ENCODE measurements at places on chromosomes 3 and 15.

- DNase-seq: no peak
Measured at GRCh38 chr3:4581920-4582611, 88.9 kb downstream of the ITPR1 start.

DNA sequence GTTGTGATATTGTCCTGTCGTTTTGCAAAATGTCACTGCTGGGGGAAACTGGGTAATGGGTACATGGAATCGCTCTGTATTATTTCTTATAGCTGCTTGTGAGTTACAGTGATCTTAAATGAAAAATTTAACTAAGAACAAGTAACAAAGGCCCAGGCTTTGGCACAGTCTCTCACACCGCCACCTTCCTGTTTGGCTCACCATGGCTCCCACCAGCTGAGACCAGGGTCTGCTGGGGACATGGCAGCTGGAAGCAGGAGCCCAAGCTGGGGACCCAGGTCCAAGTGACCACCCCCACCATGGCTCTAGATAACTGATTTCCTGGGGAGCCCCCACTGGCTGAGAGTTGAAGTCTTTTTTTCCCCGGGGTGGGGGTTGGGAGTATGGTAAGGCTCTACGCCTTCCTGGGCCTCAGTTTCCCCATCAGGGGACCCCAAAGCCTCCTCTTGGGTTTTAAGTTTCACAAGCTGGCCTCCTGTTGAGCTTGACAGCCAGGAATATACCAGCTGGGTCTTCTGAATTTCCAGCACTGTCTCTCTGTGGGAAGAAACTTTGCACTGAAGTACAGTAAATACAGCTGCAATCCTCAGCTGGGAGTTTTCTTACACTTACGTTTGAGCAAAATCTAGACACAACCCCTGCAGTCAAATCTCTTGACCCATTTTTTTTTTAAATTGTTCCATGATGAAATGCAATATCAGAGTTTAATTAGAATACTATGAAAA is 26.1 kb downstream of the ABTB1 start:
- DNase-seq: no peak

DNA sequence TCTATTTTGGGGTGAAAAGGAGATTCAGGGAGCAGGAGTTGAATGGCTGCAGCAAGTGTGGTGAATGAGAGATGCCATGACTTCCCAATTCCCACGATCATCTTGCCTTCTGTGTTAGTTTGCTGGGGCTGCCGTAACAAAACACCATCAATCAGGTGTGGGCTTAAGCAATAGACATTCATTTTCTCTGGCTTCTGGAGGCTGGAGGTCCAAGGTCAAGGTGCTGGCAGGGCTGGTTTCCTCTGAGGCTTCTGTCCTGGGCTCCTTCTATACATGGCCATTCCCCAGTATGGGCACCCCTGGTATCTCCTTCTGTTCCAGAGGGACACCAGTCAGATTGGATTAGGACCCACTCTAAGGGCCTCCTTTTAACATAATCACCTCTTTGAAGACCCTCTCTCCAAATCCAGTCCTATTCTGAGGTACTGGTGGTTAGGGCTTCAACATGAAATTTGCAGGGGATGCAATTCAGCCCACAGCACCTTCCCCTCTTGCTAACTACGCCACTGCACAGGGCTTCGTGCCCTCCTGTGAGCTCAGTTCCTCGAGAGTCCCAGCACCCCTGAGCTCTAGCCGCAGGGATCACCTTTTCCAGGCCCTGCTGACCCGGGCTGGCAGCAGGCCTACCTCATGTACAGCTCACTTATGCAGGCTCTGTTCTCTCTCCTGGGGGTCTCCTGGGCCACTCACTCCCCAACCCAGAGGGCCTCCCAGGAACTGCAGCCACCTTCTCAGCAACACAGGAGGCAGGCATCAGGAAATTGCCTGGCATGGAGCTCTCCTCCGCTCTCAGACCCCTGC is 37.3 kb upstream of the SLC6A11 start:
- DNase-seq: no peak

DNA sequence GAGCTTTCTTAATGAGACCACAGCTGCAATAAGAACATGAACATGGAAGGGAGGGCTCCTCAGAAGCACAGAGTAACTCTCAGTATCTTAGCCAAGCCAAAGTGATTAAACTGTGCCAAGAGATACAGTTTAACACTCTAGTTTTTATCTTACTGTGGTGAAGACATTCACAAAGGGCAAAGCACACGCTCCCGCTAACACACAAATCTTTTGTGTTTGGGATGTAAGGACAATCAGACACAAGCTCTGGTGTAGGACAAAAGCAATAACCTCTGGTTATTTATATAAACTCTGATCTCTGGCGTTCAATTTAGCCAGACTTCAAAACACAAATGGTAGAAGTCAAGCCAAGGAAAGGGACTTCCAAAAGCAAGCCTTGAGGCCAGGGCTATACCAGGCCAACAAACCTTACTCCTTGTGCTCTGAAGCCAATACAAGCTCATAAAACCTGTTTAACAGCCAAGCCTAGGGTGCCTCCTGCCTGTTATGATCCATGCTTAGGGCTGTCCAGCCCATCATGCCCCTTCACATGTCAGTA is 27.8 kb downstream of the DPH3 start:
- DNase-seq: no peak

DNA sequence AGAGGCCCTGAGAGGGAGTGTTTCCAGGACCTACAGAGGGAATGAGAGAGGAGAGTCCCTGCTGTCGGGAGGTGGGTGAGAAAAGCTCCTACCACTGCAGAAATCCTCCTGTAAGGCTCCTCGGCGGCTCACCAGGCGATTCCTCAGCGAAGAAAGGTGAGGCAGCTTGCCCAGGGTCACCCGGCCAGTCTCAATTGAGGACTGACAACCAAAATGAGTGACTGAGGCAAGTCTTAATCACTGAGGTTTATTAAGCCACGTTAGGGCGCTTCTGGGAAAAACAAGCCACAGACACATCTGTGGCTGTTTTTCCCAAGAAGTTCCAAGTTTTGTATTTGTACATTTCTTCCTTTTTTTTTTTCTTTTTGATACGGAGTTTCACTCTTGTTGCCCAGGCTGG is 48.5 kb downstream of the ZDHHC19 start:
- DNase-seq: no peak

DNA sequence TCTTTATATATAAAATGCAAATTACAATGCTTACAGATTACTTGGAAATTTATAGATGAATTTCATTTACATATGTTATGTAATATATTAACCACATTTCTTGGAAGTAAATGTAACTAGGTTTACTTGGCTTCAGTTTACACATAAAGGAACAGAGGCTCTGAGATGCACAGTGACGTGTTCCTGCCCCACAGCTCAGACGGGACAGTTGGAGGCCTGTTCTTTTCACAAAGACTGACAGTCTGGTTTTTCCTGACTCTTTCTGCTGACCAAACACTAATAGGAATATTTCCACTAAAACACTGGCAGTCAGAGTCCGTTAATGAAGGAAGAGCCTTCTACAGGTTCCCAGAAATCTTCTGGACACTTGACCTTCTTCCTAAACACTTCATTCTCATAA is 336.1 kb downstream of the MFSD1 start:
- DNase-seq: no peak

DNA sequence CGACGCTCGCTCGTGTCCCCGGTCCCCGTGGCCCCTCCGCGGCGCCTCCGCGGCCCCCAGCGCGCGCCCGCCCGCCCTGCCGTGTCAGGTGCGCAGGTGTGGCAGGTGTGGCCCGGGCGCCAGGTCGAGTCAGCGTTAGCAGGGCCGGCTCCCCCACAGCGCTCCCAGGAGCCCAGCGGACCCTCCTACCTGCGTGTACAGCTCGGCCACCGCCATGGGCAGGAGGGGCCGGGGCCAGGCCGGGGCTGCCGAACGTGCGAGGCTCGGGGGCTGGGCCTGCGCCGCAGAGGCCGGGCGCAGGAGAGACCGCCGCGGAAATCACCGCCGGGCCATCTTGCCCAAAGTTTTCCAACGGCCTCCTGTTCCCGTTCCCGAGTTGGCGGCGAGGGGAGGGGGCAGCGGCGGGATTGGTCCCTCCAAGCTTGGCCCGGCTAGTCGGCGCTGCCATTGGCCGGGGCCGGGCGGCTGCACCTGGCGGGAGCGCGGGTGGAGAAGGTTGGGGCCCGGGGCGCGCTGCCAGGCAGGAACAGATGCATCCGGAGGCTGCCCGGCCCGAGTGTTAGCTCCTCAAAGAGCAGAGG is at the start of gene MYO5C:
TSS of gene MYO5C (minus strand) at position 384 of the 581 bp plus-strand sequence. CDS start at position 216, 168 bp downstream.
- no peak for DNase-seq

- no peak for DNase-seq
Measured at GRCh38 chr3:24355806-24356205, 138.8 kb downstream of the THRB start.

DNA sequence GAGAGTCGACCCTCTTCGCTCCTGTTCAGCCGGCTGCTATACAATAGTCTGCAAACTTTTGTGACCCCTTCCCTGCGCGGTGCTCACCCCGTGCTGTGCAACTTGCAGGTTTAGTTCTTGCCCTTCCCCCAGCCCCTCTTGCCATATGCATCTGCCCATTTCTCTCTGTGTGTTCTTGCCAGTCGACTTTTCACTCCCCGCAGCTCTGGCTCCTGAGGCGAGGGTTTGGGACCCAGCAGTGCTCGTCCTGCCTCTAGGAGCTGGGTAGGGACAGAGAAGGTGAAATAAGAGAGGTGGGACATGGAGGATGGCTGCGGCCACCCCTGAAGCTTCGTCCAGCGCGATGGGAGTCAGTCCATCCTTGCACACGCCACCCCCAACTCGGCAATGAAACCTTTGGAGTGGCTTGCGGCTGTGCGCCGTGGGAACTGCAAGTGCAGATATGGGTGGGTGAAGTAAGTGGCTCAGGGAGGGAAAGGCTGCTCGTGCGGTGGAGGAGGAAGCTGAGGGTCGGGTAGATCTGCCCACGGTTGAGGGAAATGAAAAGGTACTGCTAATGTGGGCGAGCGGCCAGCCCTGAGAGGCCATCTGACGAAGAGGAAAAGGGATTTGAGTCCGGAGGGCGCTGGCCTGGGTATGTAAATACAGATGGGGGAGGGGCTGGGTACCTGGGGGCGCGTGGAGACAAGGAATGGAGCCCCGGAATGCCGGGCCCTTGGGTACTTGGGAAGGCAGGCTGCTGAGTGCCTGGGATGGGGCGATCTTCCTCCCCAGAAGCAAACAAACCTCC is 1.0 kb downstream of the LRRC3B start:
- DNase-seq: no peak

- DNase-seq: no peak
Measured at GRCh38 chr15:68210409-68210756, 5.3 kb upstream of the CALML4 start.

GRCh38 chr15:92098869-92099268 is 245.4 kb downstream of the SLCO3A1 start:
- DNase-seq: no peak

DNA sequence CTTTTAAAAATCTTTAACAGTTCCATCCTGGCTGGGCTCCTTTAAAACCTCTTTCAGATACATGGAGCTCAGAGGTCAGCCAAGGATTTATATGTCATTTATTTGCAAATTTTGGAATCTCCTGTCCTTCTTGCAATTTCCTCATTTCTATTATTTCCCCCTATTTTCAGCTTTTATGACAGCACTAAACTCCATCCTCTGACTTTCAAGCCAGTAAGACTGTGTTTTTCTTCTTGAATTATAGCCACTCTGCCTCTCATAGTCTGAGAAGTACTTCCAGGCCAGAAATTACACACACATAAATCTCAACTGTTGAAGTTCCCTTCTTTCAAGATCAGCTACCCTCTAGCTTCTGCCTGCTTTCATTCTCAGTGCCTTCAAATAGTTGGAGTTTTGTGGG is 73.2 kb downstream of the IQCH start:
- DNase-seq: no peak

DNA sequence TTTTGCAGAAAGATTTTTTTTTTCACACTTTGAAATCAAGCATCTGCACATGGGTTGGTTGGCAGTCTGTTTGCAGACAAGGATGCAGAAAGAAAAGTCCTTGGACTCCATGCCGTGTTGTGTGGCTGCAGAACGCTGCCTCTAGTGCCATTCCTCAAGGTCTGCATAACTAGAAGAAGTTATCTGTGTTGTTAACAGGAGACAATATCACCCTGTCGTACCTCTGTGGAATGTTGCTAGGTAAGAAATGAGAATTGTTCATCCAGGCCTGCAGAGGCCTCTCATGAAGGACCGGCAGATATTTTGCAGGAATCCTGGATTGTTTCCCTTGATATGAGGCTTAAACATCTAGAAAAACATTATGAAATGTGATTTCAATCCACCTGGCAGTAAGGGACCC is 58.5 kb upstream of the PPARG start:
- no peak for DNase-seq

DNA sequence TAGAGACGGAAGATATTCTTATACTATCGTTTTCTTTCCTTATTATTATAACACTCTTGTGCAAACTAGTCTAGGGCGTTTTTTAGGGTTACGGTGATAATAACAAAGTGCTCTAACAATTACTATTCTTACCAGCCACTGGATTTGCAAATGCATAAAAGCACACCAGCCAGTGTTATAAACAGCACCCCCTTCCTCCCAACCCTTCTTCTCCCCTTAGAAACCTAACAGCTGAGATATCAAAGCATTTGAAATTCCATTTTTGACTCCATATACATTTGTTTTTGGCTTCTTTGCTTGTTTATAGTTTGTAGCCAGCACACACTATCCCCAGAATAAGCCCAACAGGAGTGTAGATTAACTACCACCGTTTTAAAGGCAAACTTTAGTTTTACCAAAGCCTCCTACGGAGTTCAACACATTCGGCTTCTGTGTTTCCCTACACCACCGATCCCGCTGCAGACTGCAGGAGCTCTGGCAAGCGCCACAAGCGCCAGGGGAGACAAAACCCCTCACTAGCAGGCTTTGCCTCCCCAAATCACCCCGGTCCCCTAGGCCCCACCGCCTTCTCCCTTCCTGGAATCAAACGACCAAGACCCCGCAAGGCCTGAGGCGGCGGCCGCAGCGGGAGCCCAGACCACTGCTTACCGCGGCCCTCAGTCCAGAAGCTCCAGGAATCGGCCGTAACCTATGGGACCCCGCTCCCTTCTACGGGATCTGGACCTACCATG is 461 bp downstream of the COPB2 start:
- no peak for DNase-seq

GRCh38 chr15:100265641-100266035 is 76.1 kb downstream of the ADAMTS17 start:
- DNase-seq: no peak

DNA sequence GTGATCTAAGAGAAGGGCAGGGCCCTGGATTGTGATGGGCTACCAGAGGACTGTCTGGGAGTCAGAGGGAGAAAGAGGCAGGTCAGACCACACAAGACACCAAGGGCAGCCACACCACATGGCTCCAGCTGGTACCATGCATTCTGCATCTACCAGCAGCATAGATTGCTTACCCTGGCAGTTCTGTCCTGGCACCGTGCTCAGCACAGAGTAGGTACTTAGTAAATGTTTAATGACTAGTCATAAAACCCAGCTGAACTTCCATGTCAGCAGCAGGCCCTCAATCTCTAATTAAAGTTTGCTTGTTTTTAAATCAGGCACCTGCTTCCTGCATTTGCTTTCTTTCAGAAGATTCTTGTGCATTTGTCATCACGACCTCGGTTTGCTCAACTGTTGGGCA is 77.3 kb upstream of the ATP2B2 start:
- no peak for DNase-seq

- no peak for DNase-seq
Measured at GRCh38 chr3:46900007-46900292, 22.4 kb downstream of the PTH1R start.

- peak; percentile 49 for DNase-seq
Measured at GRCh38 chr3:16600780-16601536, 4.3 kb downstream of the DAZL start.

- DNase-seq: no peak
Measured at GRCh38 chr3:58840949-58841348, 174.4 kb upstream of the FAM3D start.

- DNase-seq: no peak
Measured at GRCh38 chr3:124513610-124513997, 216.6 kb upstream of the UMPS start.

- no peak for DNase-seq
Measured at GRCh38 chr15:38304481-38304880, 51.8 kb downstream of the SPRED1 start.

Data from fibroblast of skin of left biceps (primary cell).